ENCODE measurements at places on chromosomes 1 and 21.

GRCh38 chr1:19582318-19582717, 61.8 kb upstream of the NBL1 start:
- no peak for DNase-seq

DNA sequence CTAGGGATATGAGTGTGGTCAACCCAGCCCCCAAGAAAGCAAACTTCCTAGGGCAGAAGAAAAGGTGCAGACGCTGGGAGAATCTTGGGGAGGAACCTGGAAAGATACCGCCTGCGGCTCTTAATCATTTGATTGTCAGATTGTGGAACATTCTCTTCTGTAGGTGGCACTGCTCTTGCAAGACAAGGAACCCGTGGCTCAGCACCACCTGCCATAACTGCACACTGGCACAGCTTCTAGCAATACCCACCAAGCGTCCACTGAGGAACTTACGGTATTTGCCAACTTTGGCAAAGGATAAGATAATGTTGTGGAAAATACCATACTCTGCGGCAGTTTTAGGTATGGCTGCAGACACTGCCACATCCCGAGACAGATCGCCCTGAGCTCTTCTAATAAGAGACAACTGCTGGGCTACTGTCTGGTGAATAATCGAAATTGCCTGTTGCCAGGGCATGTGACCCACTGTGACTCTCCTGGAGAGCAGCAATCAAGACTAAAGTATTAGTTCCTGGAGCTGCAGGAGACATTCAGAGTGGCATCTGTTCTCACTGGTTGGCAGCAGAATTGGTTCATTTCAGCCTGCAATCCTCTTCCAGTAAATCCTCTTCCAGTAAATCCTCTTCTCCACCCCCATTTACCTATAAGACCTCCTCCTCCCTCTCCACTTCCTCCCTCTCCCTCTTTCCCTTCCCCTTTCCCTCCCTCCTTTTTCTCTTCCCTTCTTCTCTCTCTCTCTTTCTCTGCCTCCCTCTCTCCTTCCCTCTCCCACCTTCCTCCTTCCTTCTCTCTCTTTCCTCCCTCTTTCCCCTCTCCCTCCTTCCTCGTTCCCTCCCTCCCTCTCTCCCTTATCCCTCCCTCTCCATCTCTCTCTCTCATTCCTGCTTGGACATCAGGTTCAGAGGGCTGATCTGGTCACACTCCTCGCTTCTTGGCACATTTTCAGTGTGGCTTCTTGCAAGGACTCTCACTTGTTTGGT, 49.7 kb upstream of the B3GALT5 start:
- no peak for DNase-seq

DNA sequence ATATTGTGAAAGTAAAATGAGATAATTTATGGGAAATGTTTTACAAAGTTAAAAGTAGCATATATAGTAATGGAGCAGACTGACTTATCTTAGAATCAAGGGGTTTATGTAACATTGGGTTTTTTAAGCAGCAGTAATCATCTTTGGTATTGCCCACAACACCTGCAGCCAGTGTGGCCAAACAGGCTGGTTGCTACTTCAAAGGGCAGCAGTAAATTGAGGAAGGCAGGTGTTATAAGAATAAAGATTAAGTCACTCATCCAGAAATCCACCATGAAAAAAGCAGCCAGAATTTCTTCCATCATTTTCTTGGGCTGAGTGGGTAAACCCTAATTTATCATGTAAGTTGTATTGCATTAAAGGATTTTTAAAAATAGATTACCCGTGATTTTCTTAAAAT, 16.7 kb downstream of the DYNLT5 start:
- no peak for DNase-seq

GRCh38 chr21:28447462-28447861, 545.2 kb downstream of the LTN1 start:
- DNase-seq: no peak

GRCh38 chr1:232518349-232518748, 111.6 kb downstream of the SIPA1L2 start:
- DNase-seq: no peak
